NCI-H1092 treated with DMSO at 0.1 percent for 48 hours (cell line): ENCODE measurements at places on chromosomes 7 and 10.

DNA sequence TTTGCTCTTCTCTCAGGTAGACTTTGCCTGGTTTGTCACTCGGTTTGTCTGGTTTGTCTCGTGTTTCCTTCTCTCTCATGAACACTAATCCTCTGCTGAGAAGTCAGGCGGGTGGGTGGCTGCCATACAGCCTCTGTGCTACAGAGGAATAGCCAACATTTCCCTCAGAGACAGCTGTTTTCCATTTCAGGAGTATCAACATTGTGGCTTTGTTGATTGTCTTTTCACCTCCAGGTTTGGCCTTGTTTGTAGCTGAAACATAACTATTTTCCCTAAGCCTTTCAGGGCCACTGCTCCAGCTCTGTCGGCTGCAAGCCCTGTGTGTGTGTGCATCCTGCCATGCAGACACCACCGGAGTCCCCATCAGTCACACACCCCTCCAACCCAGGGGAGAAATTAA, 122.8 kb downstream of the BAMBI start:
- no peak for DNase-seq

- DNase-seq, result no peak
Observed at GRCh38 chr7:151274936-151275812, 26.7 kb upstream of the SMARCD3 start.

DNA sequence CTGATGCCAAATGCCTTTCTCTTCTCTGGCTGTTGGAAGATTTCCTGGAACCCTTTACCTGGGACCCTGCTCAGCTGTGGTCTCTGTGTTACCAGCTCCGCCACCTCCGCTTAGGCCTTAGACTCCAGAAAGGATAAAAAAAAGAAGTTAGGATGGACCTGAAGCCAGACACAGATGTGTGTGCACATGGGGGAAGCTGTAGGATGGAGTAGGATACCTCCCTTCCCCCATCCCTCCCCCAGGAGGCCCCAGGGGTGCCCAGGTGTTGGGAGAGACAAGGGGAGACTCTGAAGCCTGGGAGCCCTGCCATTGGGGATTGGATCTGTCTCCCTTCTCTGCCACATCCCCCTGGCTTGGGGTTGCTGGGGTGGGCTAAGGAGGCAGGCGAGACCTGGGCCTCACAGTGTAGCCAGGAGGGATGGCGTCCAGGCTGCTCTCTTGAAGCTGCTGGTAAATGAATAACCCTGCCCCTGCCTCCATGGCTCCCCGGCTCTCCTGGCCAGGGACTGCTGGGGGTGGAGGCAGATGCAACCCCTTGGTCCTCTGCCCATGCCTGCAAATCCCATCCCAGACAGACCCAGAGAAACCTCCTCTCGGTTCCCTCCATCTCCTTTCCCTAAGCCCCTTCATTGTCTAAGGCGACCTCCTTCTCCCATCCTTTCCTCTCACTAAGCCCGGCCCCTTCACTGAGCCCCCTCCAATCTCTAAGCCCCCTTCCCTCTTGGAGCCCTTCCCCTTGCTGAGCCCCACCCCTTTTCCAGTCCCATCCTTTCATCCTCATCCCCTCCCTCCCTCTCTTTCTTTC, 8.0 kb downstream of the CLDN3 start:
- DNase-seq, result no peak

- no peak for DNase-seq
Observed at GRCh38 chr7:5636914-5637313, 144.5 kb downstream of the RNF216 start.

GRCh38 chr10:31623466-31623865, 304.4 kb downstream of the ZEB1 start:
- no peak for DNase-seq

GRCh38 chr10:113533801-113534200, 19.1 kb upstream of the HABP2 start:
- no peak for DNase-seq

- no peak for DNase-seq
Observed at GRCh38 chr10:13589316-13589715, 2.6 kb downstream of the PRPF18 start.

DNA sequence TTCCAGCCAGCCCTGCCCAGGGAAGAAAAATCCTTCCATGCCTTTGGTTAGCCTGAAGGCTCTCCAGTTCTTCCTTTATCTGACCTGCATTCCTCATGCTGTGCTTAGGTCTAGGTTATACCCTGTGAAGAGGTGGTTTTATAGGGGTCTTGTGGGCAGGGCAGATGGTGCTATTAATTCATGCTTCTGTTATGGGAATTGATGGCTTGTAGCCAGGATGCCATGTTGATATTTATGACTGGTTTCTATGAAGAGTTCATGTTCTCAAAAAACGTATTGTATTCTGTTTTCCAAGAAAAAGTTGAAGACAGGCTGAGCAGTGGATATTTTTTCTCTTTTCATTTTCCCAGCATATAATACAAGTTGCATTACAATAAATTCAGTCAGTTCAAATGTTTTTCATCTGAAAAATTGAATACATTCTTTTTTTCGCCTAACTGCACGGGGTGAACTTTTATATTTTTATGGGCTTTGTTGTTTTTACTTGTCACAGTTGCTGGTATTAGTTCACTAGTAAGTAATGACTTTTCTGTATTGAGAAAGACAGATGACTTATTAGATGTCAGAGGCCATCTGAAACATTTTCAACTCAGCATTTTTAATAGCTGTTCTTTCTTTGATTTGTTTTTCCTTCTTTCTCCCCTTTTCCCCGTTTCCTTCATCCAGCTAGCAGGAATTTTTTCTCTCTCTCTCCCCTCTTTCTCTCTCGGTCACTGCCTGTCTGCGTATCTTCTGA, 322.8 kb downstream of the LRMDA start:
- no peak for DNase-seq

DNA sequence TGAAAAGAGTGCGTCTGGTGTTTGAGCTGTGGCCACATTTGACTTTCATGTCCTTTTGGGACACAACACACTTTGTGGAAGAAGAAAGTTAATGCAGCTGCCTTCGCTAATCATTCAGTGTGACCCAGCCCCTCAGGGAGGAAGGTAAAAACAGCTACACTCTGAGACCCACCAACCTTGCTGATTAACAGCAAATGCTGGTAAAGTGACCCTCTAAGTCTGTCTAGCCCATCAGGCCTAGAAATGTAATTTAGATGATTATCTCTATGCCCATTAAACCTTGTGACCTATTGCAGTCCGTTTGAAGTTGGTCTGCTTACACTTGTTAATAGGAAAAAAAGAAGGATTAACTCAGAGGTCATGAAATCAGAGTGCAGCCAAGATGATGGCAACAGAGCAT, 161.9 kb upstream of the WNT16 start:
- DNase-seq, result no peak

GRCh38 chr7:17367502-17367901, 69.0 kb downstream of the AHR start:
- DNase-seq, result no peak

- no peak for DNase-seq
Observed at GRCh38 chr7:129213828-129214227, 11.0 kb upstream of the AHCYL2 start.

GRCh38 chr7:116311259-116311658, 100.9 kb downstream of the TES start:
- no peak for DNase-seq

- DNase-seq, result no peak
Observed at GRCh38 chr10:43444323-43444722, 7.4 kb downstream of the ZNF487 start.

GRCh38 chr7:16759840-16760239, 6.3 kb downstream of the TSPAN13 start:
- DNase-seq, result no peak

DNA sequence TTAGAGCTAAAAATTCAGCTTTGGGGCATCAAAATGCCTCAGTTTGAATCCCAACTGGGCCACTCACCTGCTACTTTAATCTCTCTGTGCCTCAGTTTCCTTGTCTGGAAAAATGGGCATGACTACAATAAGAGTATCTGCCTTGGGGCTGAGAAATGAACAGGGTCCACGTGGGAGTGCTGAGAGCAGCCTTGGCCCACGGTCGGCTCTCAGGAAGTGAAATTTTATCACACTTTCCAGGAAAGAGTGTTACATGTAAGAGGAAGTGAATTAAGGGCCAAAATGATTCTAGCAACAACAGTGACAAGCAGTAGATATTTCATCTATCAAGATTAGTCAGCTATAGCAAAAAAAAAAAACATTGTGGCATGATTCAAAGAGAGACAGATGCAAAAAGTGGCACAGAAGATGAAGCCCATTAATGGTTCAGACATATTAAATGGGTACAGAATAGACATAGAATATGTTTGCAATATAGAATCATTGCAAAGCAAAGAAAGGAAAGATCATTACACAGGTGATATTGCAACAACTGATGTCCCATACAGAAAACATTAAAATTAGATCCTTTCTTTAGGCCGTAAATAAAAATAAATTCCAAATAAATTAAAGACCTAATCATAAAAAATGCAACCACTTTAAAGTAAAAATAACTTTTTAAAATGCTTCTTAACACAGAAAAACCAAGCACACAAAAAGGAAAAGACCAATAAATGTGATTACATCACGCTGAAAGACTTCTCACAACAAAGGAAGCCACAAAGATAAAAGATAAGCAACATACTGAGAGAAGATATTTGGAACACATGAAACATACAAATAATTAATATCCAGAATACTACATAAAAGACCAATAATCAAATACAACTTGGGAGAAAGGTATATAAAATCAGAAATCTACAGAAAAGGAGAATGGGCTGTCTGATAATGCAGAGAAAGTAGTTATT, 4.3 kb downstream of the TMEM273 start:
- no peak for DNase-seq

DNA sequence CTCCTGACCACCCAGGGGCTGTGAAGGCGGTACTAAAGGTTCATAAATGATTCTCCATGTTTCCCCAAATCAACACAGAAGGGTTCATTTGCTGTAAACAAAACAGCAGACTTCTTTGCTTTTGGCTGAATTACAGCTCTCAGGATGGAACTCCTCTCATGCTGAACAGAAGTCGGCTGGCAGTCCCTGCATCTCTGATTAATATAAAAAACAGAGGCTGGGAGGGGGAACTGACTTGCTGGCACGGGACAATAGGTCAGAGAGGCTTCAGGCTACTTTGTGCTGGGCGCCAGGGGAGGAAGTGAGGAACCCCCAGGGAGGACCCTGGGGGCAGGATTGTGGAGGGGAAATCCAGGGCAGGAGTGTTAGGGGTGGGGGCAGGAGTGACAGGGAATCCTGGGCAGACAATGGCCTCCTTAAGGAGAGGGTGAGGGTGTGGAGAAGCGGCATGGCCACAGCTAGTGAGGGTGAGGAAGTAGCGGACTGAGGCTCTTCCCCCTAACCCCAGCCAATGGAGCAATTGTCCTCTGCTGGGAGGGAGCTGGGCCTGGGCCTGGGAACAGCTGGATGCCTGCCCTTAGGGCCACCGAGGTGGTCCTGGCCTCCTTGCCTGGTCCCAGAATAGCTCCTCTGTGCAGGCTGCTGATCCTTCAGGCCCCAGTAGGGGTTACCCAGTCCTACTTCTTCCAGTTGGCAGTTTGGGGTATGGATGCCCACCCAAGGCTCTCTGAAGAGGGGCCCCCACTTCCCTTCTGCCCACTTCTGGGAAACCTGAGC, 9.2 kb upstream of the SFRP5 start:
- DNase-seq, result no peak

- DNase-seq, result peak; percentile 92
Observed at GRCh38 chr10:97123765-97124164, 62.0 kb downstream of the SLIT1 start.

GRCh38 chr10:62811159-62811875, 4.8 kb downstream of the EGR2 start:
- DNase-seq, result no peak

- no peak for DNase-seq
Observed at GRCh38 chr7:159128767-159129166, 15.9 kb downstream of the VIPR2 start.

DNA sequence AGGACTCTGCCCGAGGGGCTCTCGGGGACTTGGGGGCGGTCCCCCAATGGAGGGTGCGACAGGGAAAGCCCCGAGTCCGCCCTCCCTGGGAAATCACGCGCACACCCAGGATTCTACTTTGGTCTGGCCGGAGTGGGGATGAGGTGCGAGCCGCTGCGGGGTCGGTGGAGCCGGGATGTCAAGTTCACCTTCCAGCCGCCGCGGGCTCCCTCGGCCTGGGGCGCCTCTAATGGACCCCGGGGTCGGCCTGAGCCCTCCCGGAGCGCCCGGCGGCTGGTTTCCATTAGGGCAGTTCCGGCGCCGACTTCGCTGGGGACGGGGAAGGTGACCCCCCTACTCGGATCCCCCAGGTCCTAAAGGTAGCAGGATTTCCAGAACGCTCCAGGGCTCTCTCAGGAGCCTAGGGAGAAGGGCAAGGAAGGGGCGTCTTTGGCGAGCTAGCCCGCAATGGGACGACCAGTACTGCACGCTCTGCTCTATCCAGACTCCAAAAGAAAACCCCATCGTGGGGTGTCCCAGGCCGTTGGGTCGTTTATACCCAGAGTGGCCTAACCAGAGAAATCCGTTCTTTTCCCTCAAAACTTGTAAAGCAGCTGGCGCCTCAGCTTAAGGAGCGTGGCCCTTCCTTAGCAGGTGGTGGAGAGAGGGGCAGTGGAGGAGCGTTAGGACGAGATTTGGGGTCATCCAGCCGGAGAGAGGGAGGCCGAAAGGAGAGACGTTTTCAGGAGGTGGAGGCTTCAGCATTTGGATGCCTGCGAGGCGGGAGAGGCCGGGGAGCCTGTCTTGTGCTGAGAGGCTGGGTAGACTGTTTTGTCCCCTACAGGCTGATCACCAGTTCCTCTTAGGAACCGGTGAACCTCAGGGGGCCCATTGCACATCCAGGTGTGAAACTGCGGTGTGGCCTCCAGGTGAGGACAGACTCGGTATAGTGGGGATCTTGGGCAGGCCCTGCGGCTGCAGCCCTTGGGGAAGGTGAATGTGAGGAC, 860 bp upstream of the WDR86 start:
- DNase-seq, result no peak

DNA sequence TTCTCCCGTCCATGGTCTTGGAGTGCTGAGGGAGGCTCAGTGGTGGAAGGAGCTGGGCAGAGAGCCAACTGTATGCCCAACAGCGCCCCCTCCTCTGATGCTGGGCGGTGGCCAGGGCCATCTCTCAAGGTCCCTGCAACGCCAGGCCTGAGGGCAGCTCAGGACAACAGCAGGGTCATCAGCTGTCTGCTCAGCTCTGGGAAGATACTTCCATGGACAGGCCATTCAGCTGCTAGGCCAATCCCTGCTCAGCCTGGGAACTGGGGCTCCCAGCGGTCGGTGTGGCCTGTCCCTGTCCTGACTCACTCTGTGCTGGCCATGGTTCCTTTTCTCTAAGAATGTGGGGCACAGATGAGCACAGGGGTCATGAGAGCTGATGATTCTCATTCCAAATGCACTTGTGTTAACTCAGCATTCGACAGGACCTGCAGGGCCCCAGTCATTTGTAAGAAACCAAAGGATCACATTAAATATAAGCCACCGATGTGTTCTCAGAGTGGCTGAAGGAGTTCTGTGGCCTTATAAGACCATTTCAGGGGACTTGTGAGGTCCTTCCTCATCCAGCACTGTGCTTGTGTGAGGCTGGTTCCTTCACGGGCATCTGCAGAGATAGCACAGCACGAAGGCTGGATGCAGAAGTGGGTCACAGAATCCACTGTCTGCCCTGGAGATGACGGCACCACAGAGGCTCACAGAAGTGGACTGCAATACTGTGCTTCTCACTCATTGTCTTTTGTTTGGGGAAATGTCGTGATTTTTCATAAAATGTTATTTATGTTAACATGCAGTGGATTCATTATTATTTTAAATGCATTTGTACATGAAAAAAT, 73.0 kb downstream of the ADCY1 start:
- DNase-seq, result peak; percentile 4

GRCh38 chr7:116236020-116236630, 25.8 kb downstream of the TES start:
- peak; percentile 53 for DNase-seq
